ENCODE measurements at places on chromosomes 11 and 22.
A peak's percentile ranks its signal among the peaks of the same experiment; 100 is the strongest.

DNA sequence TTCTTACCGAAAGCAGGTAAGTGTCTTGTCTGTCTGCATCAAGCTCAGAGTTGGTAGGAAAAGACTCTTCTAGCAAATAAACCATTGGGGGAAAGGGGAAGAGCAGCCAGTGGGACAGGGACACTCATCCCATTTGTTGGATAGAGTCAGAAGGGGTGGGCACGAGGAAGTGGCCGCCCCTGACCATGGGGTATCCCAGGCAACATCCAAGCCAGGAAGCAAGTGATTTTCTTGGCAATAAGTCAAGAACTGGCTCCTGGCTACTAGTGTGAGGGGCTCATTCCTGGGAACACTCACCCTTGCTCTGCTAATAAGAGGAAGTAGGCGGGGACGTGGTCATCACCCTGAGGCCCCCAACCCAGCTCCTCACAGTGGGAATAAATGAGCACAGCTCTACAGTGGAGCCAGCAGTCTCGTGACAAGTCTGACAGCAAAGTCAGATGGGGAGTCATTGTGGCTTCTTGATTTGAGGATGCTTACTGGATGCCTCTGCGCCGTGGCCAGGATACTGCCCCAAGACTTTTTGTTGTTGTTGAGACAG lies 6.7 kb downstream of the SLC25A18 start:
- no peak for DNase-seq

DNA sequence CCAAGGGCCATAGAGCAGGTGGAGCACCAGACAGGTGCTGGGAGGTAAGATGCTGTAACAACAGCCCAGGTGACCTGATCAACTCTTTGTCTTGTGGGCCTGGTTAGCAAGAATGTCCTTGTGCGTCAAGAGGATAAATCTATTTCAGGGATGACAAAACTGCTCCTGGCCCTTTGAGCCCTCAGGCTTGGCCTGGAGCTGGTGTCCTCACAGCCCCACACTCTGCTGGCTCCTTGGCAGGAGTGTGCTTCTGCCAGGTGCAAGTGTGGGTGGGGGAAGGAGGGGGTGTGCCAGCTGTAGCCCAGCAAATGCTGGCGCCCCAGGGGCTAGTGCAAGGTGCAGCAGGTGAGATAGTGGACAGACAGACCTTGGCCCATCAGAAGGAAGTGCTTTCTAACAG lies 19.5 kb downstream of the AMPD3 start:
- no peak for DNase-seq

GRCh38 chr11:47443028-47443700 lies 5.8 kb downstream of the RAPSN start:
- DNase-seq: no peak

GRCh38 chr11:57082125-57082524 lies 93.4 kb downstream of the OR5AK2 start:
- no peak for DNase-seq

DNA sequence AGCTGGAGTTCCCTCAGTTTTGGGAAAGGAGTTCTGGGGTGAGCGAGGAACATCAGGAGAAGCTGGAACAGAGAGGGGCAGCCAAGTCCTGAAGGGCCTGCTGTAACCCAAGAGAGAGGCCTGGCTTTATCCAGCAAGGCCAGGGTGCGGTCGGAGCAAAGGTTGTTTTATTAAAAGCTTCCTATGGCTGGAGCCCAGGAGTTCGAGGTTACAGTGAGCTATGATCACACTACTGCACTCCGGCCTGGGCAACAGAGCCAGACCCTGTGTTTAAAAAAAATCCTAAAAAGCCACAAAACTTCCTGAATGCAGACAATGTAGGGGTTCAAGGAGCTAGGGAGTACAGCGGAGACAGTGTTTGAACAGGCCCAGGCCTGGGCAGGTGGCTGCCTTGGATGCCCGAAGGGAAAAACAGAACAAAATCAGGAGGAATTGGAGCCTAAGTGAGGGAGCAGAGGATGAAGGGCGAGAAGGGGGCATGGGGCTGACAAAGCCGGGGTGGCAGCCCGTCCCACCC lies 22.2 kb upstream of the MALAT1 start:
- no peak for DNase-seq

DNA sequence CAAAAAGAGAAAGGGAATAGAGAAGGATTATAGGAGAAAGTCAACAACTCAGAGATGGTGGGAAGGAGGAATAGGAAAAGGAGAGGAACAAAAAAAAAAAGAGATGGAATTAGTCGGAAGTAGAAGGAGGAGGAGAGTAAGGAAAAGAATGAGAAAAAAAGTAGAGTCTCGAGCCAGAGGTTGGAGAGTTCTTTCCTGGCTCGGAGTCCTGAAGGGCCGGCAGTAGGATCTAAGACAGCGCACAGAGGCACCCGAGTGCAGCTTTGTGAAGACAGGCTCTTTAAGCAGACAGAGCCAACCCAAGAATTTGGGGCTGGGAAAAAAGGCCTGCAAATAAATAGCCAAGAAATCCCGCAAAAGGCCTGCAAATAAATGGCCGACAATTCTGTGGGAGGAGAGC lies 170.4 kb upstream of the CCDC90B start:
- DNase-seq: no peak

- no peak for DNase-seq
These were observed 264.2 kb downstream of the INSC start for GRCh38 chr11:15378941-15379340.

GRCh38 chr11:11045156-11045930 lies 187.5 kb upstream of the ZBED5 start:
- DNase-seq: no peak

- no peak for DNase-seq
These were observed 11.0 kb upstream of the SCARF2 start for GRCh38 chr22:20448630-20449029.

DNA sequence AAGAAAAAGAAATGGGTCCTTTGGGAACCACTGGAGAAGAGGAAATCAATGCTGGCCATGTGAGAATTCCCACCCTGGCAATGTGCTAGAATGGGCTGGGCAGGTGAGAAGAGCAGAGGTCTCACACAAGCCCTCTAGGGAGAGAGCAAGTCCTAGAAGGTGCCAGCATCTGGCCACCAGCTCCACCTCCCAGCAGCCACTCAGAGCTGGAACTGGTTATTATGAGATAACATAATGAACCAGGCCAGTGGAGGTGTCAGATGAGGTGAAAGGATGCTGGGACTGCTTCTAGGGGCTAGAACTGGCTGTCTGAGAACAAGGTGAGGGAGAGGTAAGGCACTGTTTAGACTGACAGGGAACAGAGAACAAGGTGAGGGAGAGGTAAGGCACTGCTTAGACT lies 29.3 kb downstream of the NEFH start:
- no peak for DNase-seq

DNA sequence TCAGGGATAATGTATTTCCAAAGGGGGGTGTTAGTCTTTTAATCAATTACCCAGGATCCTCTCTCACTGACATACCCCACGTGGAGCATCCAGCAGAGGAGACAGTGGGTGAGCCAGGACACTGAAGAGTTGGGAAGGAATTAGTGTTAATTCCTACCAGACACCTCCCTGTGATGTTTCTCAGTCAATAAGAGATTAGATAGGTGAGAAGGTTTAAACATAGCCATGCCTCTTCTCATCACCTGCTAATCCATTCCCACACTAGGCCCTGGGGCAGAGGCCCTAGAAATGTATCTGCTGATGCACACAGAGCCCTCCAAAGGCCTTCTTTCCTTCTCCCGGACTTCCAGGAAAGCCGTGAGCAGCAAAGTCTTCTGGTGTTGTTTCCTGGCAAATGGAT lies 363.6 kb upstream of the LARGE1 start:
- no peak for DNase-seq

DNA sequence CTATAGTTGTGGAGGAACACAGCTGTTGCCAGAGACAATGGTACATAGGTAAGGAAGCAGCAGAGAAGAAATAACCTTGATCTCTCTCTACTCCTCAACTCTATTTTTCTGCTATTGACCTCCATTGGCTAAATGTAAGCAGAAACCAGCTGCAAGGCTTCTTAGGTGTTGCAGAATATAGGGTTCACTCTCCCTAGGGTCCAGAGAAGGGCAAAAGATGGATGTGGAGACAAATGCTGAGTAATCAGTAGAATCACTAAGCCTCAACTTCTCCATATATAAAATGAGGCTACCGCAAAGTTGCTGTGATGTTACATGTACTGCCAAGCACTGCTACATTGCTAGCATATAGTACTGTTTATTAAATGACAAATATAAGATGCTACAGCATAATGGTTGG lies 120.6 kb downstream of the PDE3B start:
- DNase-seq: no peak

DNA sequence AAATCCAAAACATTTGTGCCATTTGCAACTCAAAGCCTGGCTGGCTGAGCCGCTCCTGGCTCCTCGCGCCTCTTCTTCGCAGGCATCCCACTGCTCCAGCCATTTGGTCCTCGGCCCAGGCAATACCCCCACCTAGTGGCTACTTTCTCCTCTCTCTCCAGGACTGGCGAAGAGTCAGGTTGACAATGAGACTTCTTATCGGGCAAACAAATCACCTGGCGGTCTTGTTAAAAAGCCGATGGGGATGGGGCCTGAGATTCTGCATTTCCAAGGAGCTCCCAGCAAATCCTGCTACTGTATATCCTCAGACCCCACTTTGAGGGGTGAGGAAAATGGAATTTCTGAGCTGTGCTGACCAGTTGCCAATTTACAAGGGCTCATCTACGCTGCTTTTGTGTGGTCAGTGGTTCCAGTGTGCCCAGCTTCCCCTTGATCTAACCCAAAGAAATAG lies 89.0 kb downstream of the ISX start:
- no peak for DNase-seq

- DNase-seq: peak; percentile 55
These were observed 7.3 kb downstream of the USP47 start for GRCh38 chr11:11848891-11849746.

DNA sequence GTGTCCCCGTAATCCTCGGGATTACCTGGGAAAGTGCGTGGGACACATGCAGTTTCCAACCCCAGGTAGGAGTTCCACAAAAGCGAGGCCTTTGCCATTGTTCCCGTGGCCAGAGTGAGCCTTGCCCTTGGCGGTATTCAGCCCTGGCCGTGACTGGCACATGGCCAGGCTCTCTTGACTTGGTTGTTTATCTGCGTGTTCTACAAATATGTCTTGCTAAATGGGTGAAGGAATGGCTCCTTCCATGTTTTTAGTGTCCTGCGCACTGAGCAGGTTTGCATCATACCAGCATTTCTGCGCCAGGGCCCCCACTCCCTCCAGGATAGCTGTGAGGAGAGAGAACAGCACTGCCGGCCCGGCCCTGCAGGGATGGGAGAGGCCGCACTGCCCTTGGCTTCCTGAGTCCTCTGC lies 20.0 kb downstream of the POLR3H start:
- DNase-seq: no peak

DNA sequence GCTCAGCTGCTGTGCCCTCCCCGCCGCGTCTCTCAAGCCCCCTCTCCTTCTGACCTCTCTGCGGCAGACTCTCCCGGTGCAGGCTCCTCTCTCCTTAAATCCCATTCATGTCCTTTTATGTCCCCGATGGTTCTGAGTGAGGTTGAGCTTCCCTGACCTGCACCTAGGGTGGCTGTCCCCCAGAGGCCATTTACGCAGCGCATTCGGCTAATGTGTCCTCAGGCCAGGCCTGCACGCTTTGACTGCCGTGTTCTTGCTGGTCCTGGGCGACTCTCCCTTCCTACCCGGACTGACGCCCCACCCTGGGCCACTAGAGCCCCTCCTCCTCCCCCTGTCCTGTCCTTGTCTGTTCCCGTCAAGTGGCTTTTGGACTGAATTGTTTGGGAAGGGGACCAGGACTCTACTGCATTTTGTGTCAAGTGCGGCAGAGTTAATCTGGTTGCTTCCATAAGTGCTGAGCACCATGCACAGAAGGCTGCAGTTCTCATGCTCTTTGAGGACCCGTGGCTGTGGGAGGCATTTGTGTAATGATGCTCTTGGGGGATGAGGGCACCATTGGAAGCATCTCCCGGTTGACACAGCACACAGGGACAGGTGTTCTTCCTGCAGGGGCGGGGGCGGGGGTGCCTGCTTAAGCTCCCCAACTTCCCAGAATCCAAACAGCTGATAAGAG lies 37.1 kb downstream of the IGHMBP2 start:
- DNase-seq: no peak

DNA sequence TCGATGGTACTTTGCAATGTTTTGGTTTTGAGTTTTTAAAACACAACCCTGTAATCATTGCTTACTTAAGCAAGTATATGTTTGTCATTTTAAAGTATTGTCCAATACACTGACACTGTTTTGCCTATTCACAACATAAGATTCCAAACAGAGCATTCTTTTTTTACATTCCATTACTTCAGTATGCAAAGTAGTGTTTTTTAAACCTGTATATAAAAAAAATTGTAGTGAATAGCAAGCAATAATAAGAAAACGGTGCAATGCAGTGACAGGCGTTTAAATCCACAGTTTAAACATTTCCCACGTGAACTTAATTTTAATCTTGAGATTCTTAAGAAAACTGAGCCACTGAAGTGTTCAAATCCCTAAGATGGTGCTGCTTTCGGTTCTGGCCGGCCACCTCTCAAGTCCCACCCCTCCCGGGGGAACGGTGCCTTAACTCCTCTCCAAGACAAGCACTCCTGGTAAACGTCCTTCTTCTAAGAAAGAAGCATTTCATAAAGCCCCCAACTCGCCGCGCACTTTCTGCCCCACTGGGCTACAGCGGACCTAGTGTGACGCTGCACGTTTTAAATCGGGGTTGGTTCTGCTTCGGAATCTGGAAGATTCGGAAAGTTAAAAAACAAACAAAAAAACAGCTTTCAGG lies 2.9 kb downstream of the PGR start:
- no peak for DNase-seq

DNA sequence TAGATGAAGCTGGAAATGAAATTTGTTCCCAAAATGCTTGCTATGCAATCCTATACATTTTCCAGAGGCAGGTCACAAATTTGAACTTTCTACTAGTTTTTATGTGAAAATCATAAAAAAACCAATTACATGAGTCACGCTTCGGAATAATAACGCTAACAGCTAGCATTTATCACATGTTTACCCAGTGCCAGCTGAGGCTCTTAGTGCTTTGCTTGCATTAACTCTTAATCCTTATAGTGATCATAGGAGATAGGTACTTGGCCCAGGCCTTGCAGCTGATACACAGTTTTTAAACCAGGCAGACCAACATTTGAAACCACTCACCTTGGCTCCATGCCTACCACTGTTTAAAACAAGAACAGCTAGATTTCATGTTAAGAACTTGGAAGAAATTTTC lies 131.8 kb upstream of the RAG2 start:
- DNase-seq: no peak

- DNase-seq: no peak
These were observed 86.8 kb downstream of the AMOTL1 start for GRCh38 chr11:94854770-94855633.

DNA sequence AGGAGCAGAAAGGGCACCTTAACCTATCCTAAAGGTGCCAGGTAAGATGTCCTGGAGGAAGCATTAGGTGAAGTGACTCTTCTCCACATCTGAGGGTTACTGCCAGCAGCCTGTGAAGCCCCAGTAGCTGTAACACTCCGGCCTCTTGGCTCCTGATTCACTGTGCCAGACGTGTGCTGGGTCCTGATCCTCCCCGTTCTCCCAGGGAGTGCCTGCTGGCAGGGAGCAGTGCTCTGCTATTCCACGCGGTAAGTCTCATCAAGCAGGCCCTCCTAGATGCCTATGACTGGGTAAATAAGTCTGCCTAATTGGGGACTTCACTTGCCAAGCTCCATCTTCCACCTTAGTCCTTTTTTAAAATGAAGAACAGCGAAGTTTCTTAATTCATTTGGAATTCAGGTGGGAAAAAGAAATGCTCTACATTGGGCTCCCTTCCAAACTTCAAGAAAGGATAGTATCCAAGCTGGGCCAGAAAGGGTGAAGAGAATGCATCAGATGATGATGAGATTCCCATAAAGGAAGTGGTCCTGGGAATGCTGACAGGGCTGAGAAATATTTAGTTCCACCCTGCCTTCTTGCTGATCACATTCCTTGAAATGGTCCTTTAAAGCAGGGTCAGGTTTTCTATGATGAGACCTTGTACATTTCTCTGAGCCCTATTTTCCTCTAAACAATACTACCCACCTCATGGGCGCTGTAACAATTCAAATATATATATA lies 188.0 kb downstream of the MAML2 start:
- no peak for DNase-seq
